ENCODE measurements at places on chromosomes 7 and 10.

DNA sequence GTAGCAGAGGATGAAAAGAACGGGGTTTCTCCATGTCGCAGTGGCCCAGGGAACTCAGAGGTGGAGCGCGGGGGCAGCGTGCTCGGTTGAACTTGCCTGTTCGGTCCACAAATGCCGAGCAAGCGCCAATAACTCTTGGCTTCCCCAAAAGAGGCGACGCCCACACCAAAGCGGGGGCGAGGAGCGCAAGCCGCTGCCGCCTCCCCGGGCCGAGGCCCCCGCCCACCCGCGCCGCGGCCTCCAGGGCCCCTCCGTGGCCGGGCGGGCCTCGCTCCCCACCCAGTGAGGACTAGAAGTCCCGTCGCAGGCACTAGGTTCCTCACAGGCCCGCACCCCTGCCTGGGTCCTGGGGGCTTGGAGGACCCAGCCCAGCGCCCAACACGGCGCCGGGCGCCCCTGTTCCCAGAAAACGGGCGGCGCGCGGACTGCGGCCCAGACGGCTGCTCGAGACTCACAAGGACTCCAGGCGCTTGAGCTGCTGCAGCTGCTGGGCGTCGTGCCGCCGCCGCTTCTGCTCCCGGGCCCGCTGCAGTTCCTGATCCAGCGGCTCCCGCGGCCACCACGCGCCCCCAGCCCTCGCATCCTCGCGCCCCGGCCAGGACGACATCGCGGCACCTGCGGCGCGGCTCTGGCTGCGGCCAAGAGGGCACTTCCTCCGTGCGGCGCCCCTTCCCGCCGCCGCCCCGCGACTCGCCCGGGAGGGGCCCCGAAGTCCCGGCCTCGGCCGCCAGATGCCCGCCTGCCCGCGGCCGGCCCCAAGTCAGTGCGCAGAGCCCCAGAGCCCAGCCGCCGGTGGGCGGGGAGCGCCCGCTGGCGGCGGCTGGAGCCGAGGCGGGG, 14.6 kb upstream of the FKBP9 start:
- peak; percentile 71 for DNase-seq

DNA sequence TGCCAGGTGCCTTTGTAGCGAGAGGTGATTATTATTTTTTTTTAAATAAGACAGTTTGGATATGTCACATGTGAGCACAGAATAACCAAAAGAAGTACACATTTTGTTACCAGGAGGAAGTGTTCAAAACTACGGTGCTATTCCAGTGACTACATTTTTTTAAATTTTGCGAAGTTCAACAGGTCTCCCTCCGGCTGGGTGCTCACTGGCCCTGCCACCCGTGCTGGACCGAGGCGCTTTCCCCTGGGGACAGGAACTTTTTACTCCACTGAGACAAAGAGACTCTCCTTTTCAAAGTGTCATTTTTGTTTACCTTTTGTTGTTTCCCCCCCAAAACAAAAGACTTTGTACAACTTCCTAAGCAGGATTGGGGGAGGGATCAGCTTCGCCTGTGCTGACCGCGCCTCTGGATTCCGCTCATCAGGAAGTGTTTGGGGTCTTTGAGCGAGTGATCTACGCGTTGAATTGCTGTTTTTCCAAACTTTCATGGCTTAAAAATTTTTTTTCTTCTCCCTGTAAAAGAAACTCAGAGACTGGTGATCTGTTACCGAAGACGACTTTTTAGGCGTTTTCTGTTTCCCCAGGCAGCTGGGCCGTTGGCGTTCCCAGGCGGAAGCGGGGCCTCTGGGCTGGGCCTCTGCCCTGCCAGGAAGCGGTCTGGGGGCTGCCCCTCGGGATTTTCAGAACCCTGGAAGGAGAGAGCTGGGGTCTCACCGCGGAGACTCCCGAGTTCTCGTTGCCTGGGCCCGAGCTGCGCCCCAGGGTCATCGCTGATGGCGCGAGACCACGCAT, 7.2 kb downstream of the EN2 start:
- DNase-seq: no peak

- DNase-seq: no peak
These were observed 19.1 kb upstream of the LEP start for GRCh38 chr7:128221929-128222403.

- peak; percentile 15 for DNase-seq
These were observed 83.5 kb downstream of the ZMYND11 start for GRCh38 chr10:218798-219197.

- no peak for DNase-seq
These were observed 1.9 kb downstream of the ZKSCAN1 start for GRCh38 chr7:100017300-100017699.

DNA sequence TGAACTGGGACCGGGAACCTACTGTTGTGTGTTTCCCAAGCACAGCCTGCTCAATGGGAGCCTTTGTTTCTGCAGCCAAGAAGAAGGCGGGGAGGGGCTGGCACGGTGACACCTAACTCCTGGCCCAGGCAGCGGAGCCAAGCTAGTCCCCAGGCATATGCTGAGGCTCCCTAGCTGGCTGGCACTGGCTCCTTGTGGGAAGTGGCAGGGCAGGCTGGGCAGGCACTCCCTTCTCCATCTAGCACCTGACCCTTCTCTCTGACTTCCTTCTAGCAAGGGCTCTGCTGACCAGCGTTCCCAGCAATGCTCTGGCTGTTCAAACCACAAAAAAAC, 325.0 kb downstream of the PLXNA4 start:
- no peak for DNase-seq

DNA sequence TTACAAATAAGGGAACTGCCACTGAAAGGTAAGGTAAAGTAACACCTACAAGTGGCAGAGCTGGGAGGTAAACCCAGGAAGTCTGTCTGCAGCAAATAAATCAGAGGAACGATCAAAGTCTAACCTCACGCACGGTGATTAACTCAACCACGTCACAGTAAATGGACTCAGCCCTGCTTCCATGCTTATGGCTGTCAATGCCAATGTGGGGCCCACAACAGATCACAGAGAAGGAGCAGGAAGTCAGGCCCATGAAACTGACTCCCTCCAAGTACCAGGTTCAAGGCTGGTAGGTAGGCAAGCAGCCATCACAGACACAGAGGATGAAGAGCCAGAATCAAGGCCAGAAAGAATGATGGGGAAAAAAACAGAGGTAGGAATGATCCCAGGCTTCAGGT, 38.0 kb upstream of the ACSL5 start:
- no peak for DNase-seq

GRCh38 chr10:1507436-1507835, 229.9 kb downstream of the ADARB2 start:
- DNase-seq: no peak

GRCh38 chr7:120990468-120991118, 2.1 kb downstream of the CPED1 start:
- DNase-seq: peak; percentile 54

GRCh38 chr10:85433248-85433647, 933.3 kb downstream of the GRID1 start:
- no peak for DNase-seq

GRCh38 chr7:149297034-149297755, 35.2 kb downstream of the ZNF783 start:
- DNase-seq: no peak

DNA sequence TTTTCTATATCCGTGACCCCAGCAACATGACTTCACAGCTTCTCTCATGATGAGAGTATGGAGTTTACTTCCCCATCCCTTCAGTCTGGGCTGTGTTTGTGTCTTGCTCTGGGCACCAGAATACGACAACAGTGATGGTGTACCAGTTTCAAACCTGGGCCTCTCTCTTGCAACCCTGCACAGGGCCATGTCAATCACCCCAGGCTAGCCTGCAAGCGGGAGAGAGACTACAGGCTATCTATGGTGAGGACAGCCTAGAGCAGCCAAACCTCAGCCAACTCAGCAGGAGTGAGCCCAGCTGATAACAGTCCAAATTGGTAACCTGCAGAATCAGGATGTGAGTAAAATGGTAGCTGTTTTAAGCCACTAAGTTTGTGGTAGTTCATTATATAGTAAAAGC, 235.8 kb downstream of the CHCHD3 start:
- DNase-seq: no peak

DNA sequence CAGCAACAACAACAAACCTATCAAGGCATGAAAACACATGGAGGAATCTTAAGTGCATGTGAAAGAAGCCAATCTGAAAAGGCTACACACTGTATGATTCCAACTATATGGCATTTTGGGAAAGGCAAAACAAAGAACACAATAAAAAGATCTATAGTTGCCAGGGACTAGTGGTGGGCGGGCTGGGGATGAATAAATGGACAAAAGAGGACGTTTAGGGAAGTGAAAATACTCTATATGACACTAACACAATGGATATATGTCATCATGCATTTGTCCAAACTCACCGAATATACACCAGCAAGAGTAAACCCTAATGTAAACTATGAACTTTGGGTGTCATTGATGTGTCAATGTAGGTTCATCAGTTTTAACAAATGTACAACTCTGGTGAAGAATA, 89.1 kb downstream of the SEMA3E start:
- DNase-seq: no peak

DNA sequence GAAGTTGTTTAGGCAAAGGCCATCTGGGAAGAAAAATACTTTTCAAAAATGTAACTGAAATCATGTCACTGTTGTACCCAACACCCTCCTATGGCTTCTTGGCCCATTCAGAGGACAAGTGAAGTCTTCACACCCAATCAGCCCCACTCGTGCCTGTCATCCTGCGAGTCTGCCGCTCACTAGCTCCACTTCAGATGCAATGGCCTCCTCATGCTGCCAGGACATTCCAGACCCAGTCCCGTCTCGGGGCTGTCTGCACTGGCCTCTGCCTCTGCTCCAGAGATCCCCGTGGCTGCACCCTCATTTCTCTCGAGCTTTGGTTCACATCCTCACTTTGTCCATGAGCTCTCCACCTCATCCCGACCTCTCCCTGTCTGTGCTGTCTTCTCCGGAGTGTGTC, 227.1 kb downstream of the KCNMA1 start:
- no peak for DNase-seq

DNA sequence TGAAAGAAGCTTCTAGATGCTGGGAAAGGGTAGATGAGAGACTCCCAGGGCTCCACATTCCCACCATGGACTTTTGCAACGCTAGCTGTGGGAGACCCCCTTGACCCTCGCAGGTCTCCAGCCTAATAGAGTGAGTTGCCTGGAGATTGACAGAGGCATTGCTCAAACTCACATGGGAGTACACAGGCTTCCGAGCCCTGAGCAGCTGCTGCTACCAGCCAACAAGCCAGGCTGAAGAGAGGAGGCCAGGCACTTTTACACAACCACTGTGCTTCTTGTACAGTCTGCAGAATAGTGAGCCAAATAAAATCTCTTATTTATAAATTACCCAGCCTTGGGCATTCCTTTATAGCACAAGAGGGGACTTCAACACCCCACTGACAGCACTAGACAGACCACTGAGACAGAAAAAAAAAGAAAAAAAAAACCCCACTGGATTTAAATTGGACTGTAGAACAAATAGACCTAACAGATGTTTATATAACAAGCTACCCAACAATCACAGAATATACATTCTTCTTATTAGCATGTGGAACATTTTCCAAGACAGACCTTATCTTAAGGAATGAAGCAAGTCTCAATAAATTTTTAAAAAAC, 146.2 kb downstream of the ZFAND4 start:
- peak; percentile 10 for DNase-seq

DNA sequence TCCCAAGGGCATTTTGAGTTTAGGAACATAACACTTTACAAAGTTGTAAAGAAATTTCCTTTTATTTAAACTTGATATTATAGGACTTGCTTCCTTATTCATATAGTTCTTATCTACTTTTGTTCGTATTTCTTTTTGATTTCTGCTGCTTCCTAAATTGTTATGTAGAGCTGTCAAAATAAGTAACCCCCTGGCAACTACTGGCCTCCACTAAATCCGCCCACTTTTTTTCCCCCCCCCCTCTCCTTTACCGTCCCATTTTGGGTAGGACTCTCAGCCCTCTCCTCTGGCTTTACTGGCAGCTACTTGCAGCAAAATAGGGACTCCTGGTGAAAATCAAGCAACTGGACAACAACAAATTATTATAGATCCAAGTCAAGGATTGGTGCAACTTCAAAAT, 1.1 kb downstream of the SP4 start:
- no peak for DNase-seq

DNA sequence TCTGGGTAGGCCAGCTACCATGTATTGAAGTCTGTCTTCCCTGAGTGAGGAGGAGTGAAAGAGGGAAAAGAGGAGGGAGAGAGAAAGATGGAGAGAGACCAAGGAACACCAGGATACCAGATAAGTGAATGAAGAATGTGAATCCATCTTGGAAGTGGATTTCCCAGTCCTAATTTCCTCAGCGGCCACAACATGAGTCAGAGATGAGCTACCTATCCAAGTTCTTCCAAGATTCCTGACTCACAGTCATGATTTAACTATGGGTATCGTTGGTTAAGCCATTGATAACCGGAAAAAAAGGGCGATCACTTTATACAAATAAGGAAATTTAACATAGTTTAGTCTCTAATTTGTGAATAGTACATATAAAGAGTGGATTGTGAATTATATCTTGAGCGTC, 561.8 kb downstream of the ATRNL1 start:
- DNase-seq: no peak

DNA sequence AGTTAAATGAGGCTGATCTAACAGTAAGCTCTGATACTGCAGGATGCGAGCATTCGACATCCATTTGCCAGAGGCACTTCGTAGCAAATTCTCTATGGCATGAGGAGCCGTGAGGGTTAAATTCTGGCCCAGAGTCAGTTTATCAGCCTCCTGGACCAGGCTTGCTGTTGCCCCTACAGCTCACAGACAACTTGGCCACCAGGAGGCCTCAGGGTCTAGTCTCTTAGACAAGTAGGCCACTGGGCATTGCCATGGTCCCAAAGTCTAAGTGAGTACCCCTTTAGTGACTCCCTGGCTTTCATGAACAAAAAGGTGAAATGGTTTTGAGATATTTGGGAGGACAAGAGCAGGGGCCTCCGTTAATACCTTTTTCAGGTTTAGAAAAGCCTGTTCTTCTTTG, 178.0 kb upstream of the MBL2 start:
- DNase-seq: no peak

DNA sequence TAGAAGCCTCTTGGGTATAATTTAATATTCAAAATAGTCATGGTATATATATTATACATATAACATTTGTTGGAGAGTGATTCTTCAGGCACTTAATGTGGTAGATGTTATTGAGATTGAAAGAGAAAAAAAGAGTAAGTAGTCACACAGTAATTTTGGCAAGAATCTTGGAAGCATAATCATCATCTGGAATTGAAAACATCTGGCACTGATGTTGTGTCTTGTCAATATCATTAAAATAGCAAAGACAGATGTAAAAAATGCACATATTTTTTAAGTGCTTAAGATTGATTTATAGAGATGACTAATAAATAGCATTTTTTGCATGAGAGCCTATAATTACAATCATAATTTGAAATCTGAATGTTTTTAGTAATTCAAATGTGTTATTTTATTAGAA, 9.5 kb downstream of the SEMA3D start:
- DNase-seq: no peak

- no peak for DNase-seq
These were observed 30.5 kb upstream of the BHLHA15 start for GRCh38 chr7:98180751-98181150.

- peak; percentile 61 for DNase-seq
These were observed 30.3 kb upstream of the NCAPG2 start for GRCh38 chr7:158734861-158735260.

Measured in choroid plexus epithelial cell (primary cell).